ENCODE measurements at places on chromosomes 16 and 17.

- DNase-seq = no peak
Measured at GRCh38 chr16:57301126-57301817, 16.8 kb upstream of the PLLP start.

DNA sequence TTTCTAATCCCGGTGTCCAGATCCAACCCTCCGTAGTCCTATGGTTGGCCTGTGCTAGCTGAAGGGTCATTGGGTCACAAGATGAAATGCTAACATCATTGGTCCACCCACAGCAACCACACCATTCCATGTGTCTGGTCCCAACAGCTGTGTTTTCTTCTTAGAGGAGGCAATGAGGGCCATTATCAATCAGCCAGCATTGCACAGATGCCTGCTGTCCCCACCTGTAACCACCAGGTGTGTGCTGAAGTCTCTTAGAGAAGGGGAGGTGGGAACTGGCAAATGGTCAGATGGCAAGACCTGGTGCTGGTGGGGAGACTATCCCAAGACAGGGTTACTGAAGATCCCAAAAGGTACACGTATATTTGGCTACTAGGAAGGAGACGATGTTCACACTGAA, 37.4 kb downstream of the HIC1 start:
- DNase-seq = no peak

- peak; percentile 66 for DNase-seq
Measured at GRCh38 chr17:8941520-8941919, 24.0 kb downstream of the PIK3R5 start.

DNA sequence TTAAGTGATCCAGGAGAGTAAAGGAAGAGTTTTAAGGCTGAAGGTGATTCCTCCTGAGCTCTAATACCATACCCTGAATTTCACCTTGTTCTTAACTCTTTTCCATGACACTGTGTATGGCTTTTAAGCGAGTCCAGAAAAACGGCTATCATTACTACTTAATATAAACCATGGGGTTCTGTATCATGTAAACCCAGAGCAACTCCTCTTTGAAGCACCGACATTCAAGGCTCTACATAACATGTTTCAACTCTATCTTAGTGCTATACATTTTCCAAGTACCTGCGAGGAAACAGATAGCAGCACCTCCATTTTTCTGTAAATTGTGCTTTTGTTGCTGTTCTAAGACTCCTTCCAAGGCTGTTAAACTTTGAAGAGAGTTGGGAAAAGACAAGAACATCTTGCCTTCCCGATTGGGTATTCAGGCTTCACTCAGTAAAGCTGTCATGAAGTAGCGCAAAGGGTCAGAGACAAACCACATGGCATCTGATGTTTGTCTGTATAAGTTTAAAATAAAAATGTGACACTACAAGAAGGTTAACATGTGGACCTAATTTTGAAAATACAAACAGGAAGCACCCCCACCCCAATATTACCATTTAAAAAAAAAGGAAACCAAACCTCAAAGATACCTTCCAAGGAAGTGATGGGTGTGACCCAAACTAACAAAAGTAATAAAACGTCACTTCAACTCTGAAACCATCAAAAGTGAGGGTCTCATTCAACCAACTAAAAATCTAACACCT, 3.9 kb downstream of the STAT5B start:
- no peak for DNase-seq

DNA sequence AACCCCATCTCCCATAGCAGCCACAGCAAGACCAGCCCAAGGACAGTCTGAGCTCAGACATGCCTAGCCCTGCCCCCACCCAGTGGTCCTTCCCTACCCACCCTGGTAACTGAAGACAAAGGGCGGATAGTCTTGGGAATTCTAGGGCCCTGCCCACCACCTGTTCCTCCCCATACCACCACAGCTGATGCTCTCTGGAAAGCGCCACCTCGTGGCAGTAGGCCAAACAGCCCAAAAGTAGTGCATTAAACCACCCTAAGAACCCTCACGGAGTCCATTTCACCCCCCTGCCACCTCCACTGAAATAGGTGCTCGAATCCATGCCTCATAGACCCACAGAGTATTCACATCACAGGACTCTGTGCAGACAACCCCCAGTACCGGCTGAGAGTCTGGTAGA, 1021.4 kb downstream of the CDH8 start:
- peak; percentile 17 for DNase-seq

- DNase-seq = no peak
Measured at GRCh38 chr16:3029491-3030221, 5.8 kb downstream of the THOC6 start.
